Stimulated activated CD4-positive, alpha-beta T cell treated with anti-CD3 and anti-CD28 coated beads, Interleukin-4, amount 100 ng/mL, for 48 hours (primary cell): ENCODE measurements at places on chromosomes 2 and 18.
A peak's percentile ranks its signal among the peaks of the same experiment; 100 is the strongest.

GRCh38 chr2:65199891-65200290 is 27.7 kb upstream of the ACTR2 start:
- DNase-seq, result no peak

GRCh38 chr2:225402210-225402776 is 2.8 kb downstream of the NYAP2 start:
- no peak for DNase-seq

DNA sequence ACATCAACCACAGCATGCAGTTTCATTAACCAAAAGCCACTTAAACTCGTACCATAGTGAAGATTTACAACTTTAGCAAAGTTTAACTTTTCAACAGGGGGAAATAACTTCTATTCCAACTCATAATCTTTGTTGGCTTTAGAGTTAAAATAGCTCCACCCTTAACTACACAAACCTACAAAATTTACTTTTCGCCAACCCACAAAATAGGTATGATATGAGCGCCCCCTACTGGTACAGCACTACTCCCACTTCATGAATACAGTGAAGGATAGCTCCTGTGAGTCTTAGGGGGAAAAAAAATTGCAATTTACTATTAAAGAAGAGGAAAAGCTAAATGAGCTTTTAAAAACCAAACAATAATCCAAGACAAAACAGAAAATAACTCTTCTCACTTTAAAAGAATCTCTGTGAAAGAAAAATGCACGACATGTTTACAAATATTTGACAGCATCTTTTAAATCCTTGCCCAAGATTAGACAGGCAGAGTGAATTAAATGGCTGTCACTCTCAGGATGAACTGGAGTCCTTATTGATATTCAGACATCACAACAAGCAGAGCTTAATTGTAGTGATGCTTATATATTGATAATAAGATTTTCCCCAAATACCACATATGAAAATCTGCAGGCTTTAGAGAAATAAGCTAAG is 32.2 kb downstream of the TMEFF2 start:
- peak; percentile 58 for DNase-seq

DNA sequence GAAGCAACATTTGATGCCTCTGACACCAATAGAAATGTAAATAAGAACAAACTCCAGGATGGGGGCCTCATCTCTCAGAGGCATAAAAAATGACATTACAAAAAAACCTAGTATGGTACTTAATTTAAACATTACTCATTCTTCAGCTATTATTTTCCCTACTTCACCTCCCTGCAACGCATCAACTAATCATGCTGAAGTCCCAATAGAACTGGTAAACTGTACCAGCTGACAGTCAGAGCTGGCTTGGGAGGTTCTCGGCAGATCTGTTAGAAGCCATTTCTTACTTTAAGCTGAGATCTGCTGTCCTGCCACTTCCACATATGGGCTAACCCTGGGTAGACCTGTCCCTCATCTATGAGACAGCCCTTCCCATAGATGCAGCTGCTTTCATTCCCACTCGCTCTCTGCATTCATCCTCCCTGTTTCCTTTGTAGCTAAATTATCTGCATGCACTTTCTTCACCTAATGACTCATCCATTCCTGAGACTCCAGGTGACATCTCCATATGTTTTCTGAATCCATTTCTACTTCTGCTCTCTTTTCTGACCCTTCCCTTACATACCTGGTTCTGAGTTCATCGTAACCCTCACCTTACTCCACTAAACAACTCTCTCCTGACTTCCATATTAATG is 108.1 kb downstream of the AOX1 start:
- DNase-seq, result no peak

GRCh38 chr2:241859017-241859435 is 332 bp upstream of the PDCD1 start:
- peak; percentile 25 for DNase-seq

DNA sequence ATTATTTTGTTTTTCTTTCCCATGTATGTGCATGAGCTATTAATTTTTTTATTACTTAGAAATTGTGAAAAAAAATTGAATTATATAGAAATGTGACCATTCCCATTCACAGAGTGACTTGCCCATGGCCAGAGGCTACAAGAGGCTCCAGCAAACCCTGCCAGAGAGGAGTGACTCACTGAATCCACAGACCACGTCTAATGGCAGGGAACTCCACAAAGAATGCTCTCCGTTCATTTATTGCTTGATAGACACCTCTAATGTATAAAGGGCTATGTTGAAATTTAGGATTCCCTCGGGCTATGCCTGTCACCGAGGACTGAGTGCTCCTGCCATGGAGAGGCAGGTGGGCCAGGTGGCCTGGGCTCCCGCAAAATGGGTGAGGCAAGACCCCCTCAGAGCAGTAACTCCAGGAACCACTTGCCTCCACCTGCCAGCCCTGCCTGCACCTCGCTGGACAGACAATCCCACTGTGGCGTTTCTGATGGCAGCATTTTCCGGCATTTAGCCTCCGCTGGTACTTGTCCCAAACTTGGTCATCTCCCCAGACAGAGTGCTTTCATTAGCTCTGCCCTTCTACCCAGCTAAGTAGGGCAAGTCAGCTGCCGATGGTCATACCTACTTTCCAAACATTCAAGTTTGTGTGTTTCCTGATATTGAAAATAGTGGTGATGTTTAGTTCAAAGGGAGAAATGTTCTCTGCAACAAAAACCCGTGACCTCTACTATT is 200.3 kb downstream of the PRKCE start:
- no peak for DNase-seq

DNA sequence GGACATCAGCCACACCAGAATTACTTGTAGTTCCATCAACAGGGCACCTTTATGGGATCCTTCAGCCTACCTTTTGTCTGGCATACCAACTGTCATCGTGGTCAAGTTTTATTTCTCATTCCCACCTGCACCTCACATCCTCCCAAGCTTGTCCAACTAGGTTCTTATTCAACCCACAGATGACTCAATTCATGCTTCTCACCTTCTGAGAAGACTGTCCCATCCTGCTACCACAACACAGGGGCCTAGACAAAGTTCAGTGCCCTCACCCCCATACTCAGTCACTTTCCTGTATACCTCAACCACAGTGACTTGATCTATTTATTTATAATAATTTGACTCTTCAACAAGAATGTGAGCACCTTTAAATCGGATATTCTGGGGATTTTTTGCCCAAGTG is 114.4 kb upstream of the ACVR1C start:
- no peak for DNase-seq

- no peak for DNase-seq
Measured at GRCh38 chr2:241412144-241412543, 56.1 kb downstream of the FARP2 start.

DNA sequence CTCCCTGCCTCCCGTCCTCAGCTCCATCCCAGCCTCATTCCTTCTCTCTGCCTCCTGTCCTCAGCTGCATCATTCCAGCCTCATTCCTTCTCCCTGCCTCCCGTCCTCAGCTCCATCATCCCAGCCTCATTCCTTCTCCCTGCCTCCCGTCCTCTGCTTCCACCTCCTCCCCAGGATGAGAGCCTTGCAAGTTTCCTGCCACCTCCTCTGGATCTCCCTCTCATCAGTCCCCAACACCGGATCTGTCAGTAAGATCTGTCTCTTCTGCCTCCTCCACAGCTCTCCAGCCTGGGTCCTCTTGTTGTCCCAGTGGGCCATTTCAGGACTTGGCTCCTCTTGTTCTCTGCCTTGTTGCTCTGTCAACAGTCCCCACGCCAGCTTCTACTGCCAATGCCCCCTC is 130.9 kb downstream of the NDUFA10 start:
- DNase-seq, result no peak

GRCh38 chr2:241558532-241559322 is at the start of gene BOK:
BOK (plus strand) TSS chr2:241558745; CDS start chr2:241559484, 739 bp downstream.
- DNase-seq, result peak; percentile 2

- DNase-seq, result no peak
Measured at GRCh38 chr2:207327513-207327912, 161.8 kb upstream of the KLF7 start.

DNA sequence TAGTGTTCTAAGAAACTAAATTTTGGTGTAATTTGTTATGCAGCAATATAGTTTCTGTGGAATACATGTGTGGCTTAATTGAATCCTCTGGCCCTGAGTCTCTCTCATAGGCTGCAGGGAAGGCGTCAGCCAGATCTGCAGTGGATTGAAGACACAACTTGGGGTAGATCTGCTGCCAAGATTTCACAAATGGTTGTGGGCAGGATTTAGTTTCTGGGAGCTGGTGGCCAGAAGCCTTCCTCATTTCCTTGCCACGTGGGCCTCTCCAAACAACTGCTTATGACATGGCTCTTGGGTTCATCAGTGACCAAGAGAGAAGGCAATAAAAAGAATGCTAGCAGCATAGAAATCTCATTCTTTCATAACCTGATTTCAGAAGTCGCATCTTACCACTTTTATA is 28.2 kb downstream of the CCDC102B start:
- DNase-seq, result no peak

- DNase-seq, result no peak
Measured at GRCh38 chr2:166375736-166376487, at the start of gene SCN9A. SCN9A (minus strand) TSS chr2:166375944; CDS start chr2:166311756, 64,188 bp downstream.

DNA sequence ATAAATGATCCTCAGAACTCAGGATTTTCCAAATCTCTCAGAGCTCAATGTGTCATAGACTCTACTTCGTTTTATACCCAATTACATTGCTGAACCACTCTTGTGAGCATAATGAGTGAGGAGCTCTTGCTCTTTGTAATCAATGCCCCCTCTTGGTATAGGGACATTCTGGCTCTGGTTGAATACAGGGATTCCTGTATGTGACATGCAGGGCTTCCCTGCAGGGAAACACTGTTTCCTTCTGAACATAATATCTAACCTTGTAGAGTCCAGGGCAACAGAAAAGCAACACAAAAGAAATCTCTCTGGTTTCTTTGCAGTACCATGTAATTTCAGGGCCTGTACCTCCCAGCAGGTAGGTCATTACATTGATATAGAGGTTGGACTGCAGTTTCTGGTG is 101.5 kb downstream of the CPS1 start:
- no peak for DNase-seq

DNA sequence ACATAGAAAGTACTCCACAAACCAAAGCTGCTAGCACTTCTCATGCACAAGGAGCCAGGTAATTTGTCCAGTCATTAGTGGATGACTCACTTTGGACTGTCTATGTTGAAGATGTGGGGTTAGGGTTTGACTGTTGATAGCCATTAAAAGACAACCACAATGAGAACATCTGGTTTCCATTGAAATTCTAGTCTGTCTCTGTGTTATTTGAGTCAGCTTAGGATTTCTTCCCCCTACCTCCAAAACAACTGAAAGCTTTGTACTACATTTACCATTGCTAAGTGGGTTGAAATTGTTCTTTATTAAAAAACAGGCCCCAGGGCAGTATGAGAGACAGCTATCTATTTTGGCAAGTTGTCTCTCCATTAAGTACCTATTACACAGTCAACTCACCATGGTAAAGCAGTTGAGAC is 50.2 kb upstream of the ANKRD44 start:
- DNase-seq, result no peak

DNA sequence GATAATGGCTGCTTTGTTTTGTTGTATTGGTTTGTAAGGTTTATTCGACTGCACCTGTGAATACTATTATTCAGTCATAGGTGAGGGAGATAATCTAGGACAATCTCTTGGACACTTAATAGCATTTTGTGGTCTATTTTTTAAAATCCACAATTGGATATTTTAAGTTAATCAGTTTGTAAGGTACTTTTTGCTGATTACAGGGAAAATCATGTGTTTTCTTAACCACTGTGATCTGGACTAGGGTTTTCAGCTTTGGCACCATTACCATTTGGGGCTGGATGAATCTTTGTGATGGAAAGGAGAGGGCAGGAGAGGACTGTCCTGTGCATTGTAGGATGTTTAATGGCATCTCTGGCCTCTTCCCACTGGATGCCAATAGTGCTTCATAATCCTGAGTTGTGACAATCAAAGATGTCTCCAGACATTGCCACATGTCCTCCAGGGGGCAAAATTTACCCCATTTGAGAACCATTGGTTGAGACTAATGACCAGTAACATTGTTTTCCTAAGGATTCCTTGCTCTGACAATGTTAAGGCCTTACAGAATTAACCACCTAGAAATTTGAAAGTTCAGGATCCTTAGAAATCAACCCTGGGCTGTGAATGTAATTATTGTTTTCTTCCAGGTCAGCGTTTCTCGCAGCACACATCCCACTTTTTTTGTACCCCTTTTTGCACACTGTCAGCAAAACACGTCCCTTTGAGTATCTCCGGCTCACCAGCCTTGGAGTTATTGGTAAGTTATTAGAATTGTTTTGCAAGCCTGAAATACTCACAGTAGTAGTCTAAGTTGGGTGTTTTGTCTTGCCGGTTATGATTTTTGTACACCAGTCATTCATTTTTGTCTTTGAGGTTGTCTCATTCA is 15.6 kb downstream of the CNOT9 start:
- DNase-seq, result no peak

- no peak for DNase-seq
Measured at GRCh38 chr2:171180229-171180930, 19.7 kb upstream of the TLK1 start.

DNA sequence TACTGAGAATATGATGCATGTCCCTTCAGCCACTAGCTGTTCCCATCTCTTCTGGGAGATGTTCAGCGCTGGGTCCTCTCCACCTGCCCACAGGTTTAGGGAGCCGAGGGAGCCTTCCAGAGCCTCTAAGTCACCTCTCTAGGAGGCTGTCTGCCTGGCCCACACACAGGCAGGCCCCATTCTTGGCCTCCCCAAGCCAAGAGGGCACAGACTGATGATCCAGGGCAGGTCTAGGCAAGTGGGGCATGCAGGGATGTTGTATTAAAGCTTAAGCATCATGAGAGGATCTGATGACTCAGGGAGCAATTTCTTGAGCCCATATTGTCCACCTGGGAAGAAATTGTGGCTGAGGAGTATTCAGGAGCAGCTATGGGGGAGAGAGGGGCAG is 19.9 kb downstream of the TMSB10 start:
- no peak for DNase-seq
